Right lung (tissue), 10 donors: ENCODE measurements at places on chromosomes 13 and 19. TPM values are rescaled to one million over a fixed set of nuclear protein-coding genes. Genes with fewer than 3 reads are reported as not detected.

GRCh38 chr19:14496029-14496833, at the start of gene GIPC1:
TSS of gene GIPC1 (minus strand) at chr19:14496127. CDS start at chr19:14482976, 13,151 bp downstream.
- DNase-seq = peak; percentile 99

- peak; percentile 29 for DNase-seq
These were observed 18.7 kb downstream of the CACNG7 start for GRCh38 chr19:53927739-53928138.

DNA sequence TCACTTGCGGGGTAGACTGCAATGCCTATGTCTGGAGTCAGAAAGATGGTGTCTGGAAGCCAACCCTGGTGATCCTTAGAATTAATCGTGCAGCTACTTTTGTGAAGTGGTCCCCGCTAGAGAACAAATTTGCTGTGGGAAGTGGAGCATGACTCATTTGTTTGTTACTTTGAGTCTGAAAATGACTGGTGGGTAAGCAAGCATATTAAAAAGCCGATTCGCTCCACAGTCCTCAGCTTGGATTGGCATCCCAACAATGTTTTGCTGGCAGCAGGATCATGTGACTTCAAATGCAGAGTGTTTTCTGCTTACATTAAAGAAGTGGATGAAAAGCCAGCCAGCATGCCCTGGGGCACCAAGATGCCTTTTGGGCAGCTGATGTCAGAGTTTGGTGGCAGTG, 9.5 kb upstream of the ERVV-1 start:
- no peak for DNase-seq

GRCh38 chr13:83377491-83377890, 504.8 kb downstream of the SLITRK1 start:
- DNase-seq = no peak

DNA sequence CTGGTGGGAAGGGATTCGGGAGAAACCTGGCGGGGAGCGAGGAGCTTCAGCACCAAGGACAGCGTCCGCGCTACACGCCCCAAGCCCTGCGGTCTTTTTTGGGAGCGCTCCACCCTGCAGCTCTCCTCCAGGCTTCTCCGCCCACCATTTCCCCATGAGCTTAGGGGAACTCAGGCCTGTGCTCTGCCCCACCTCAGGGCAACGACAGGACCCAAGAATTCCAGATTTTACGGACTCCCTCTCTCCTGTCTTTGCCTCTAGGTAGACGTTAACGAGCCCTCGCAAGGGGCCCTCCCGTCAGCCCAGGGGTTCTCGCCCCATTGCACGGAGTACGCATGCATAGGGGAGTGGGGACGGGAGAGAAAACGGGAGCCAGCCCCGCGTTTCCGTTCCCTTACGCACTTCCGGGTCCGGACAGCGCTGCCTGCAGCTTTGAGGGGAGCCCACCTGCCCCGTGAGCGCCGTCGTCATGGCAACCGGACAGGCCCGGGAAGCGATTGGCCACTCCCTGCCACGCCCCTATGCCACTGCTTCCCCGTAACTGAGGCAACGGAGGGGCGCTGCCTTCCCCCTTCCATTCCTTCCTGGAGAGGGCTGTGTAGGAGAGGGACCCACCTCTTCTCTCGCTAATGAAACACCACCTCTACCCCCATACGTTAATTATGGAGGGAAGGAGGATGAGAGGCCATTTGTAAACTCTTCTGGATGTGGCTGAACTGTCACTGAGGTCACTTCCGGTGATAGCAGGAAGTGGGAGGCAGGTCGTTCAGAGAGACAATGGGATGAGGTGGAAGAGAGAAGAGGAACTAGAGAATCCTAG, 20.8 kb downstream of the NOVA2 start:
- DNase-seq = peak; percentile 43

DNA sequence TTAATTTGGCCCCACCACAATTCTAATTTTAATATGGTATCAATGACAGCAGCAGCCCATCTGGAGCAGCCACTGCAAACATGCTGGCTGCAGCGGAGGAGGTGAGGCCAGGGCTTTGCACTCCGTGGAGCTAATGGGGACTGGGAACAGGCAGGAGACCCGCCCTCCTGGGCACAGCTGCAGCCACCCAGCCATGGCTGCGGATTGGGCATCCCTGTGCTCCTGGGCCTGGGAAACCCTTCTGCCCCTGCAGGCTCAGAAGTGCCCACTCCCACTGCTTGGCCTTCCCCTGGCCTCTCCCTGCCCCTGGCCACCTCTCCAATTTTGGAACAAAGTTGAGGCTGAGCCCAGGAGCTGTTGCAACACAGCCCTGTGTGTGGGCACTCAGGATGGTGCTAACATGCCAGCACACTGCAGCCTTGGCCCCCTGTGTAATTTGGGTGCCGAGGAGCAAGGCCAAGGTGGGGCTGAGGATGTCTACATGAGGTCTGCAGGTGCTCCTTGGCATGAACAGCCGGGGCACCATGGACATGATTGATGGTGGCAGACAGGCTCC, 123.6 kb downstream of the PCDH9 start:
- no peak for DNase-seq

- no peak for DNase-seq
These were observed 498.6 kb downstream of the KCTD12 start for GRCh38 chr13:76387566-76387965.

GRCh38 chr13:21973437-21974125, 302.7 kb downstream of the FGF9 start:
- DNase-seq = no peak

GRCh38 chr13:37118016-37118415, 12.6 kb upstream of the CSNK1A1L start:
- DNase-seq = no peak

DNA sequence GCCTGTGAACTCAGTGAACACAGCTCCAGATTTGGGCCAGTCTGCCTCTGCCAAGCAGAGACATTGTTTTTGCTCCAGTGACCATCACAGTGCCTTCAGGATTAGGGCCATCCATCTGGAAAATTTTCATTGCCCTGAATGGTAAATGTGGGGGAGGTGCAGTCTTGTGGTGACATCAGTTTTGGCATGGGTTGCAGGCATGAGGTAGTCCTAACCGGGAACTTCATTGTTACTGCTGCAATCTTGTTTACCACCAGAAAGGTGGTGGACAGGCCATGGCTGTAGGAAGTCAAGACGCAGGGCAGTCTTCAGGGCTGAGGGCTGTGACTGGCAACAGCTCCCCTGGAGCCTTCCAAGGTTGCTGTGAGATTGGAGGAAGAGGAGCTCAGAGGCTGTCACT, 55.2 kb downstream of the SPATA13 start:
- no peak for DNase-seq

GRCh38 chr13:98722958-98723357, 29.5 kb downstream of the SLC15A1 start:
- no peak for DNase-seq

Gene FCER2
- polyA plus RNA-seq = 0.31 TPM

Gene HCST
- polyA plus RNA-seq = 7.9 TPM

Gene CRLF1
- polyA plus RNA-seq = 178 TPM

Gene CEACAM20
- polyA plus RNA-seq = not detected

Gene PPP1R15A
- polyA plus RNA-seq = 72.3 TPM
